ENCODE measurements at places on chromosomes 1 and 21.

DNA sequence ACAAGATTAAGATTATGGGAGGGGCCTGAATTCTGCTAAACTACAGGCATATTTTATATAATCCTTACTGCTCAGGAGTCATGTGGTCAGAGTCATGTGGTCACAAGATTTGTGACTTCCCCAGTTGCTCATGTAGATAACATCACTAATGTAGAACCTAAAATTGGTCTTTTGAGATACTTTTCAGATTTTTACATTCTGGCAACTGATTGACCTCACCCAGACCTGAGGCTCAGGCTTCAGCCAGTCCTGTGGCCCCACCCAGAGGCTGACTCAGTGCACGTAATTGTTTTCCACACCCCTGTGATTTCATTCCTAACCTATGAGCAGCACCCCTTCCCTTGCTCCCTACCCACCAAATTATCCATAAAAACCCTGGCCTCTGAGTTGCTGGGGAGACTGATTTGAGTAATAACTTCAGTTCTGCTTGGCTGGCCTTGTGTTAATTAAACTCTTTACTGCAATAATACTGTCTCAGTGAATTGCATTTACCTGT lies 41.7 kb upstream of the ZNF326 start:
- no peak for DNase-seq

- no peak for DNase-seq
Observed at GRCh38 chr1:161273402-161273801, 14.9 kb downstream of the PCP4L1 start.

- no peak for DNase-seq
Observed at GRCh38 chr1:84598418-84598817, 24.2 kb upstream of the CTBS start.

DNA sequence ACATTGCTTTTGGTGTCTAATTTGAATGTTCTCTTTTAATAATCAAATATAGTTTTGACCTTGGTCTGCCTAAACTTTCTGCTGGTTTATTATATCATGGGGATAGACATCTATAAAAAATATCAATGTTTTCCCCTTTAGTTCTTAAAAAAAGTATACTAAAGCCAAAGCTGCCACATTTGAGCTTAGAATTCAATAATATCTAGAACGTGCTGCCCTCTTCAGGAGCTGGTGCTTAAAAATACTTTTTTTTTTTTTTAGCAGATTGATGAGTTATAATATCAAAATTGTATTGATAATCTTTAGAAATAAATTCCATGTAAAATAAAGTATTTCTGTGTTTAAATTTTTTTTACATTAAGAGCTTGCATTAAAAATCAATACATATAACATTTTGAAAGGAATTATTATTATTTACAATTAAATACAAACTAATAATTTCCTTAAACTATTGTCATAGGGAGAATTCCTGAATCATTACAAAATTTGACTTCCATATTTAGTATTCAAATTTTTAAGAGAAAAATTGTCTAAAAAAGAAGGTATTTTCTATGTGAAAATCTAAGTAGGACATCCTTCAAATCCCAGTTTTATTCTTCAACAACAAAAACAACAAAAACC lies 40.1 kb upstream of the ADGRL2 start:
- DNase-seq, result no peak

DNA sequence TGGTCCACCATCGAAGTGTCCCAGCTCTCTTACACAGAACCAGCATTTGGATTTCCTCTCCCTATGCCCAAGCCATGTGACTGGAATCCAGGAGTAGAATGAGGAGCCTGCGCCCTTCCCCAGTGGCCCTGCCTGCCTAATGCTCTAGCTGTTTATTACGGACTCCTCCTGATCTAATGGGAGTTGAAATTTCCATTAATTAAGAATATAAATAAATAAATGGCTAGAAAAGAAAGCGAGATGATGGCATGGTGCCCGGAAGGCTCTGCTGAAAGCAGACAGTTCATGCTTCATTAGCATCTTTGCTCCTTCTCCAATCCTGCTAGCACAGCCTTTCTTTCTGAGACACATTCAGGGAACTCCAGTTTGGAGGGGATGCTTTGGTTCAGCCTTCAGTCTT lies 216.2 kb downstream of the SEC16B start:
- DNase-seq, result no peak

GRCh38 chr1:18257778-18258177 lies 150.2 kb downstream of the IGSF21 start:
- DNase-seq, result no peak

DNA sequence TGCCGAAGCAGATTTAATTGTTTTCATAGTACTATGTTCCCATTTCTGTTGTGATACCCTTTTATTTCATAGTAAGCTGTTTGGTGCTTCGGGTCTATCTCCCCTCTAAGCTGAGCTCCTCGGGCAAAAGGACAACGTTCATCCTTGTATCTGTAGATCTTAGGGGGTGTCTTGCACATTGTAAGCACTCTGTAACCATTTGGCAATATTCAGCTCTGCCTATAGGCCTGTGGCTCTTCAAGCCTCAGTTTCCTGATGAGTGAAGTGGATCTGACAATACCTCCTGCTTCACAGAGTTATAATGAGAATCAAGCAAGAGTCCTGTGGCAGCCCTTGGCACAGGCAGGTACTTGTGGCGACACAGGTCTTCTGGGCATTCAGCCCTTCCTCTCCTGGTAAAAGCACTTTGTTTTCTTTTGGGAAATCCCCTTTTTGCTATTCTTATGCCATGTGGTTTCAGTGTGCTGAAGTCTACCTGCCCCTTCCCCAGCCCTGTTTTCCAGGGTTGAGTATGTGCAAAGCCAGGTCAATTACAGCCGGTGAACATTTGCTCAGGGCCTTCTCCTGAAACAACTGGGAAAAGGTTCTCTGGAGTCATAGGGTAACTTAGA lies 8.5 kb upstream of the EXO1 start:
- DNase-seq, result no peak

- DNase-seq, result no peak
Observed at GRCh38 chr1:6321205-6321604, 60.3 kb upstream of the GPR153 start.

DNA sequence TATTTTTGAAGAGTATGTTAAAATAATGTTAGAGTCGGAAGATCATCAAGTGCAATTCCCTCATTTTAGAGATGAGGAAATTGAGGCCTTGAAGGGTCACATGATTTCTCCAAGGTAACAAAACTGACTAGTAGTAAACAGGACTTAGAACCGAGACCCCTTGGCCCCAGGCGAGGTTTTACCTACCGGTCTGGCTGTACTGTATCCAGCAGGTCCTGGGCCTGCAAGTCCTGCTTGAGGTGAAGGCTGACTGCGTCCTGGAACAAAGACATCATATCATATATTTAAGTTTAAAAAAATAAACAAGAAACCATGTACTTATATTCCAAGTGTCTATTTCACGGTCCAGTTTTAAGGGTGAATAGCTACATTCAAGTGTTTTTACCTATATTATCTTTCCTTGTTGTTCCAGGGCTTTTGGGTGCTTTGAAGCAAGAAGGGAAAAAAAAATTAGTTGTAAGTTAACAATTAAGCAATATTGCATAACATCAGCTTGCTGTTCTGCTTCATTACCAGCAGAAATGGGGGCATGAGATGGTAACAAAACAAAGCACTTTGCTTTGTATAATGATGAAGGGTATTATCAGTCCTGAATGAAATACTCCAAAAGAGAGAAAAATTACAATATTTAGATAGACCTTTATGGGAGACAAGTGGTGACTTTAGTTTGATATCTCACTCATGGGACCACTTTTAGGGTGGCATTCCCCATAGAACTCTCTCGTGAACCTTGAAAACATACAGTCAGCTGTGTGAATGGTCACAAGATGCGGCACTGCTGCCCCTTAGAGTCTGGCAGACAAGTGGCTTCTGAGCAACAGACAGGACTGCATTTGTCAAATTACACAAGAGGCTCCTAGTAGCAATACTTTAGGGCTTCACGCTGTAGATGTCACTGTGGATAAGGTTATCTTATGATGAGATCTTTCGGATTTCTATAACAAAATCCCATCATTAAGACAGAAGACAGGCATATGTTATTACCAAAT lies 29.8 kb upstream of the CFAP298 start:
- no peak for DNase-seq

DNA sequence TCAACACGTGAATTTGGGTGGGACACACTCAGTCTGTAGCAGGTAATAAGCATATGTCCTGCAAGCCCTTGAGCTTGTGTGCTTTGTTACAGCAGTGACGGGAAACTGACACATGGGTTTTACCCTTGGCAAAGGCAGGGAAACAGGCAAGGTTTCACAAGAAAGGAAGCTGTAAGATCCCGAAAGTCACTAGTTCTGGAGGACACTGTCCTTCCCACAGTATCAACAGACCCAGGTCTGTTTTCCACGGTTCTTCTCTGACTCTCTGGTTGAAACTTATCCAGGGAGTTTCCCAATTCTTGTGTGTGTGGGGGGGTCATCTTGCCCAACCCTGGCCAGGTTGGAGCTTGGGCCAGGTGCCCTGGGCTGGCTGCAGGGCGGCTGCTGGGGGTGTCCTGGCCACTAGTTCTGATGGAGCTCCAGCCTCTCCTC lies 29.3 kb upstream of the ZBTB21 start:
- no peak for DNase-seq

DNA sequence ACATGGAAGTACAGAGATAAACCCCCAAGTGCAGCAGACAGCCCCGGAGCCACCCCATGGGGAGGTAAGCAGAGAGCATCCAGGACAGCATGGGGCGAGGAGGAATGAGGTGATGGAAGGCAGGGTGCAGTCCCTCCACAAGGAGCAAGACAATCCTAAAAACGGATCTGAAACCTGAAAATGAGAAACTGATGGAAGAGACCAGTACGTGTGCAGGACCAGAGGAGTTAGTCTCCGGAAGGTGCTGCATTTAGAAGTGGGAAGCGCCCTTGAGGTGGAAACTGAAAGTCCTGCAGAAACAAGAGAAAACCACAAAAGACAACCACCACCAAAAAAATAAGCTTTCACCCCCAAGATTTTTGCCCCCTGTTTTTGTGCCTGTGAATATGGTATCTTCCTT lies 17.4 kb upstream of the DDOST start:
- no peak for DNase-seq

GRCh38 chr1:92310185-92310597 lies 11.3 kb downstream of the RPAP2 start:
- no peak for DNase-seq

DNA sequence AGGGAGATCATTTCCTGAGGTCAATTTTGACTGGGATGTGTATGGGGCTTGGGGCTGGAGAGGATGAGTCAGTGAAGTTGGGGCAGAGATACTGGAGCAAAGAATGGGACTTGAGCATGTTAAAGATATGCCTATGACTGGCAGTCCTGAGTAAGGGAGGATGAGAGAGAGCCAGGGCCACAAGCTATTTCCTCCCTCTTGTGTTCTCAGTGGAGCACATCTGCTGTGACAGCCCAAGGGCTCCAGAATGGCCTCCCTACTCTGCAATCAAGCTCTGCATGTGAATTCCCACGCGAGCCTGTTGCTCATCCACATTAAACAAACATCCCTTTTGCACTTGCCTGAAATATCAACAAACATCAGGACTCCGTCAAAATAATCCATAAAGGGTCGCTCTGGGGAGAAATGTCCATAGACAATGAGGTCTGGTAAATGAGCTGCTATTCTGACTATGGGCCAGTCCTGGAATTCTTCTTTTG lies 9.2 kb downstream of the ADCY10 start:
- DNase-seq, result no peak

- DNase-seq, result no peak
Observed at GRCh38 chr1:38608202-38608864, 251.2 kb downstream of the RRAGC start.

DNA sequence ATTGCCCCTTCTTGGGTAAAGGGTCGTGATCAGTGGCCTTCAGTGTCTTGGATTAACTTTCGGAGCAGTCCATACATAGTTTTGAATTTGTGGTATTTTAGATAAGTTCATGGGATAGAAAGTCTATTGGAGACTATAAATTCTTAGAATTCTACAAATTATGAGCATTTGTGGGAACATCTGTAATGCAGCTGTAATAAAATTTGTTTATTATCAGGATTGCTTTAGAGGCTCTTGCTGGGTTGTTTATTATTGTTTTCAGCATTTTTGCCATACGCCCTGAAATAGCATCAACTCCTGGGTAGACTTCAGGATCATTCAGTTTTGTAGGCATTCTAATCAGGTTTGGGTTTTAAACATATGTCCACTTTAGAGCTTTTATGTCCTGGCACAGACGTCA lies 16.1 kb downstream of the LAMC1 start:
- no peak for DNase-seq

- DNase-seq, result no peak
Observed at GRCh38 chr1:24224086-24224485, 37.0 kb upstream of the IFNLR1 start.

- no peak for DNase-seq
Observed at GRCh38 chr1:10626131-10626731, 151.5 kb downstream of the PEX14 start.

- no peak for DNase-seq
Observed at GRCh38 chr1:154353966-154354365, 28.6 kb downstream of the ATP8B2 start.

- DNase-seq, result no peak
Observed at GRCh38 chr1:66365635-66366034, 168.3 kb upstream of the SGIP1 start.
